ENCODE measurements at places on chromosomes 5 and 9.
A peak's percentile ranks its signal among the peaks of the same experiment; 100 is the strongest.

GRCh38 chr5:37319037-37319782 is 51.7 kb downstream of the NUP155 start:
- DNase-seq, result no peak

DNA sequence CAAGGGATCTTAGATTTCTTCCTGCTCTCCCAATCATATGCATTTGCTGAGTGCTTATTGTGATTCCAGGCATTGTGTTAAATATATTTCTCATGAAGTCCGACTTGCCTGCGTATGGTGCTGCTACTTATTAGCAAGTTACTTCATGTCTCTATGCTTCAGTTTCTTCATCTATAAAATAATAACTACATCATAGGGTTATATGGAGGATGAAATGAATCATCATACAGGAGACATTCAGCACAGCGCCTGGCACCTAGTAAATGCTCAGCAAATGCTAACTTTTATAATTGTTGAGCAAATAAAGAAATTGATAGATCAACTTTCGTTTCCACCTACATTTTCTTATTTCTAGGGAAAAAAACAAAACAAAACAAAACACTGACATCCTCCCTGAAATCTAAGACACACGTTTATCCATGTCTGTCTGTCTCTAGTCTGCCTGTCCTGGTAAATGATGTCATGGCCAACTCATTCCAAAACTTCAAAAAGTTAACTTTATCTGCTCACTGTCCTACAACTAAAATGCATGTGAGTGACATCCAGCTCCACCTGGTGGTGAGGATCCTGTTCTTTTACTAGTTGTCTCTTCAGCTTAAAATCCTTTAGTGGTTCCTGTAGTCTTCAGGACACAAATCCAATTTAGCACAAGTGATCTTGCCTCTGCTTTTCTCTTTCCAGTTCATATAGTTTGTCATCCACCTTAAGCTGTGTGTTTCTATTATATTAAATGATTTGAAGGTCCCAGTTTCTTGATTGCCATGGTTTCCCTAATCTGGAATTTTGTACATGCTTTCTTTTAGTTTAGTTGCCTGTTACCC is 27.7 kb downstream of the PPP3R2 start:
- DNase-seq, result no peak

- DNase-seq, result no peak
Measured at GRCh38 chr5:40627706-40628105, 52.0 kb upstream of the PTGER4 start.

DNA sequence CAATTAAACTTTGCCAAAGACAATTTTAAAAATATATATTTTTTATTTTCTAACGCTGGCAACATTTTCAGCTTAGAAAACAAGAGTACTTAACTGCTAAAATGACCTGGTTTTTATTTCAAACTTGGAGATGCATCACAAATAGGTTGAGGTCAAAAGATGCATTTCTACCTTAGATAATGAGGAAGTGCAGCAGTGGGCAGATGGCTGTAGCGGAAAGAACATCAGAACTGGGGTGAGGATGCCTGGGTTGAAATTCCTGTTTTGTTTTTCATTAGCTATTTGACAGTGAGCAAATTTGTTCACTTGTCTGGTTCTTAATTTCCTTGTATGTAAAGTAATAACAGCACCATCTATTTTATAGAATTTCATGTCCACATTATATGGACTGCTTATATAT is 524.8 kb upstream of the KLF4 start:
- no peak for DNase-seq

DNA sequence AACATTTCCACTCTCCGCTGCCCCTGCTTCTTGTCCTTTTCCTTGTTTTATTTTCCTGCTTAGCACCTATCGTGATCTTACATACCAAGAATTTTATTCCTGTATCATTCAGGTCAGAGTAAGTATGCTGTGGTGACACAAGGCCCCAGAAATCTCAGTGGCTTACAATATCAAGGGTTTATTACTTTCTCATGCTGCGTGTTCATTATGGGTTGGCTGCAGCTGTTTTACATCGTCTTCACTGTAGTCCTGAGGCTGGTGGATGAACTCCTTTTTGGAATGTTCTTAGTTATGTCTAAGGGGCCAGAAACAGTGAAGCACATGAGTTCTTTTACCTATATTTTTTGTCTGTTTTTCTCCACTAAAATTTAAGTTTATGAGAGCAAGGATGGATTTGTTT is 51.2 kb downstream of the FCHO2 start:
- no peak for DNase-seq

DNA sequence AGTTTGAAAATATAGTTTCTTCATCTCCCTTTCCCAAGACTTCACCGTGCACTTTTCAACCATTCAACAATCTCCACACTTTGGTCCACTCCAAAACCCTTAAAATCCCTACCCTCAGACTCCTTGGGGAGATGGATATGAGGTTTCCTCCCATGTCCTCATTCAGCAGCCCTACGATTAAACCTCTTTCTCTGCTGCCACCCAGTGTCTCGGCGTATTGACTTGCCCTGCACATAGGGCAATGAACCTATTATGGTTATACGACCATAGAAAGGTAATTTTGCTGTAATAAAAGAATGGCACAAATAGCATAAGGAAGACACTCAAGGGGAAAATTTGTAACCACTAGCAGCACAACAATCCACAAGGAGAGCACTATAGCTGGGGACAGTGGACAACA is 803.5 kb downstream of the TLE1 start:
- DNase-seq, result peak; percentile 13

- DNase-seq, result no peak
Measured at GRCh38 chr5:107563959-107564544, 106.7 kb downstream of the EFNA5 start.

DNA sequence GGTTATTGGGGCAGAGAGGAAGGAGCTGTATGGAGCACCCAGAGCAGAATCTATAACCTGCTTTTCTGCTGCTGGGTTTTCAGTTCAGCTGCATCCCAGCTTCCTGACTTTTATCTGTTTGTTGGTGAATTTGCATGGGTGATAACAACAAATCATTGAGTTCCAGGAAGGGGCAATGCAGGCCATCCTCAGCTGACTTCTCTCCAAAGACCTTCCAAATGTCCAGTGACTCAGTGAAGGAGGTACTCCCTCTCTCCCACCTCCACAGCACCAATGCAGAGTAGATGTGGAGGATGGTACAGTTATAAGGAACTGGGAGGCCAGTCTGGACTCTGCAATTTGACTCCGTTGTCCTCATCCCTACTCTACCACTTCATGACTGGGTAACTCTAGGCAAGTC is 1.6 kb upstream of the TXN start:
- DNase-seq, result no peak

DNA sequence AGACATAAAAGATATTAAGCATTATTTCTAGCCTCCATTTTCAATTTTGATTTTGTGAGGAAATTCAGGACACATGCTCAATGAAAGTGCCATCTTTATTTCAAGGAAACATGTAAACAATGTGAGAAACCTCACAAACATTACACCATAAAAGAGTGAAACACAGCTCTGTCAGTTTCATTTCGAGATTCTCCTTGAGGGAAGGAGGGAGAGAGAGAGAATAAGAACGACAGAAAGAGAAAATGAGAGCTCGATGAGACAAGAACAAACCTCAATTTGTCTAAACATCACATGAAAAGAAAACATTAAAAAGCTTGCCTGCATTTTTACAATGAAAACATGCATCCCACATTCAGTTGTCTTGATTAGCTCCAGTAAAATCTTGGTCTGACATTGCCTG is 553.5 kb upstream of the MEF2C start:
- no peak for DNase-seq
